ENCODE measurements at places on chromosomes 3 and 15.
A peak's percentile ranks its signal among the peaks of the same experiment; 100 is the strongest.

DNA sequence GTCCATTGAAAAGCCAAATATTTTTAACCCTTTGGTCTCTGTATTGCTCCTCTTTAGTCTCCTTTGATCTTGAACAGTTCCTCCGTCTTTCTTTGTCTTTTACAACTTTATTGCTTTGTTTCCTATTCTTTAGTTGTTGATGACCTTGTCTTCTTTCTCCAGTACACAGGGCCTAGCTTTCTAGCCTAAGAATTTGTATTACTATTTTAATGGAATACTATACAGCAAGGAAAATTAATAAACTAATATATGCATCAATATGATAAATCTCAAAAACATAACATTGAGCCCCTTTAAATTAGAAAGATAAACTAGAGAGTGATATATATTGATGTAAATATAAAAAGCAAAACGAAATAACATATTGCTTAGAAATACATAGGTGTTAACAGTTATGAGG, 88.7 kb downstream of the NR1D2 start:
- no peak for DNase-seq

GRCh38 chr15:67548862-67549651, 6.6 kb downstream of the MAP2K5 start:
- DNase-seq: no peak

DNA sequence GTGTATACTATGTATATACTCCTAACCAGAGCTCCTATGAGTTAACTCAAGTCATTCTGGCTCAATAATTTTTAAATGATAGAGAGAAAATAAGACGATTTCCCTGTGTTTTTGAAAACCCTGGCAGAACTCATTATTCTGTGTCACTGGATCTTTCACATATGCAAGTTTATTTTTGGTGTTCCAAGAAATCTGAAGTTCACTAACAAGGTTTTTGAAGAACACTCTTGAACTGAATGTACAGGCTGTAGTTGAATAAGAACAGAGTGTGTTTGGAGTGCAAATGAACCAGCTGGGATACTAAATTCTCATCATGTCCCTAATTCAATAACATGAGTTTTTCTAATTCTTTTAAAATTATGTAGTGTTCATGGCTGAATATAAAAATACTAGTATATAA, 466.9 kb upstream of the SUCLG2 start:
- no peak for DNase-seq

DNA sequence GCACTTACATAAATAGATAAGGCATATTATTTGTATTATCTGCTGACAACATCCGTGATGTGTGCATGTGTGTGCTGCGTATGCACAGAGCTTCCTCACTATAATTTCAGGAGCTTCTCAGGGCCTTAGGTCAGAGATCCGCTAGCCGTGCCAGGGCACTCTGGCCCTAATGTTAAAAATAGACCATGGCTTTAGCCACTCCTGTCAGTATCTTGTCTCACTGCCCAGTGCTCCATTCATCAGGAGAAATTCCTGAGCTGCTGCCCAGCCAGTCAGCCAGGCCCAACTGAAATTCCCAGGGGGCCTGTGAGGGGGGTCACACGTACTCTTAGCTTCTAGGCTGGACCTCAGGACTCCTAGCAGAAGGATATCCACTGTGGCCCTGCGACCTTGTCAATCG, 70.0 kb upstream of the ABHD2 start:
- DNase-seq: no peak

GRCh38 chr3:131484496-131485111, 18.2 kb downstream of the MRPL3 start:
- DNase-seq: no peak

DNA sequence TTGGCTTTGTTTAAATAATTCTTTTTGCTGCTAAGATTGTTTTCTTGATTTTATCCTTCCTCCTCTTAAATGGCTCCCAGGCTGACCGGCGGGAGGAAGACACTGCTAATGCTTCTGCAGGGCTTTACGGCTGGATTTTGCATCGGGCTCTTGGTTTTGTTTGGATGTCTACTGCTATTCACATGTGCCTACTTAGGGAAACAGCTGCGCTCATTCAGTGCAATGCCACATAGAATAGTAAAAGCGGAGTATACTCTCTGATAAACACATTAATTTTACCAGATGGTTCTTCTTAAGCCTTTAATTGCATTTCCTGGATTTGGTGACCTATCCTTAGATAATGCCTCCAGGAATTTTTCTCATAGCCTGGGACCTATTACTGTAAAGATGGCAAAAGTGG, 146.6 kb downstream of the THSD4 start:
- no peak for DNase-seq

GRCh38 chr3:156044634-156044975, 75.8 kb upstream of the KCNAB1 start:
- no peak for DNase-seq

DNA sequence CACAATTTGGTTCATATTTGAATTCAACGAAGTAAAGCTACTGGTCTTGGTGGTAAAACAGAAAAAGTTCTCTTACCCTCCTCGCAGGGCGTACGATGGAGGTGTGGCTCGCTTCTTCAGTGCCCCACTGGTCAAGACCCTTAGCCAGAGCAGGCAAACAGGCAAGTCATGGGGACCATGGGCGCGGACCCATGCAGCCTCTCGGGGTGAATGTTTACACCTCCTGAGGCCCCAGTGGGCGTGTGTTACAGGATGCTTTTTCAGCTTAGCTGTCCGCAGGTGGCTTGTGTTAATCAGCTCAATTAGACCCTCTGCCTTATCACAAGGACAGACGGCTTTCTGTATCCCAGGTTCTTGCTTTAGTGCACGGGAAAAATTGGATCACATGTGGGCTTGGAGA, 991.8 kb downstream of the GBE1 start:
- no peak for DNase-seq

- no peak for DNase-seq
Measured at GRCh38 chr3:118986734-118987133, 47.9 kb downstream of the IGSF11 start.

GRCh38 chr15:29064731-29065130, 179.0 kb downstream of the APBA2 start:
- no peak for DNase-seq

GRCh38 chr15:44536302-44536961, 515 bp upstream of the EIF3J start:
- DNase-seq: peak; percentile 87

GRCh38 chr3:43997788-43998369, 243.8 kb upstream of the TOPAZ1 start:
- no peak for DNase-seq

- no peak for DNase-seq
Measured at GRCh38 chr3:115913069-115913686, 289.9 kb downstream of the GAP43 start.

- DNase-seq: no peak
Measured at GRCh38 chr15:68608844-68609232, 30.0 kb downstream of the CORO2B start.

DNA sequence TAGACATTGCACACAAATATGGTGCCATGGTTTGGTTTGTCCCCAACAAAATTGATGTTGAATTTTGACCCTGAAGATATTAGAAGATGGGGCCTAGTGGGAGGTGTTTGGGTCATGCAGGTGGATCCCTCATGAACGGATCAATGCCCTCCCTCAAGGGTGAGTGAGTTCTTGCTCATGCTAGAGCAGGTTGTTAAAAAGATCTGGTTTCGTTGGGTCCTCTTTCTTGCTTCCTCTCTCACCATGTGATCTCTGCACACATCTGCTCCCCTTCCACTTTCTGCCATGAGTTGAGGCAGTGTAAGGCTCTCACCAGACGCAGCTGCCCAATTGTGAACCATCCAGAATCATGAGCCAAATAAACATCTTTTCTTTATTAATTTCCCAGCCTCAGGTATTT, 87.8 kb upstream of the MDFIC2 start:
- no peak for DNase-seq

DNA sequence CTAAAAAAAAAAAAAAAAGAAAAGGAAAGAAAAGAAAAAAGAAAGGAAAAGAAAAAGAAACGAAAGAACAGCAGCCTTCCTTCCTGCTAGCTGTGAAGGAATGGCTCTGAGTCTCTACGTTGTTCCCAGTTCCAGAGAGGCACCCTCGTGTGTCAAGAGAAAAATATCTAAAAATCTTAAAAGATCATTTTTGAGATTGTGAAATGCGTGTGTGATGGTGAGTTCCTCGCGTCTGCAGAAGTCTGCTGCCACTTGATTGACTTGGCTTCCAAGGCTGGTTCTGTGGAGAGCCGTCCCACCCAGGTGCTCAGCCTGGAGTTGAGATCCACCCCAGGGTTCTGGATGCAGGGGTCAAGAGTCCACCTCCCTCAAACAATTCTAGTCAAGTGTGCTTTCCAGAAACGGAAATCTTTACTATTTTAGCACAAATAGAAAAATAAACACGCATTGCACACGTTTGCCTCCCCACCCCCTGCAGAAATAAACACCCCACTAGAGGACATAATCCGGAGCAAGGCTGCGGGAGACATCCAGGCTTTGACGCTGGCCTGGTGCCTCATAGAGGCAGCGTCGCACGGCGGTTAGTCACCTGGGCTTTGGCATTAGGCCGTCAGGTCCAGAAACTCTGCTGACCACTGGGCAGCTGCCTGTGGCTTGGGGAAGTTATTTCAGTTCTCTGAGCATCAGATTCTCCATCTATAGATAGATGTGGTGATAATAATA, 265.4 kb downstream of the FAM43A start:
- DNase-seq: no peak

DNA sequence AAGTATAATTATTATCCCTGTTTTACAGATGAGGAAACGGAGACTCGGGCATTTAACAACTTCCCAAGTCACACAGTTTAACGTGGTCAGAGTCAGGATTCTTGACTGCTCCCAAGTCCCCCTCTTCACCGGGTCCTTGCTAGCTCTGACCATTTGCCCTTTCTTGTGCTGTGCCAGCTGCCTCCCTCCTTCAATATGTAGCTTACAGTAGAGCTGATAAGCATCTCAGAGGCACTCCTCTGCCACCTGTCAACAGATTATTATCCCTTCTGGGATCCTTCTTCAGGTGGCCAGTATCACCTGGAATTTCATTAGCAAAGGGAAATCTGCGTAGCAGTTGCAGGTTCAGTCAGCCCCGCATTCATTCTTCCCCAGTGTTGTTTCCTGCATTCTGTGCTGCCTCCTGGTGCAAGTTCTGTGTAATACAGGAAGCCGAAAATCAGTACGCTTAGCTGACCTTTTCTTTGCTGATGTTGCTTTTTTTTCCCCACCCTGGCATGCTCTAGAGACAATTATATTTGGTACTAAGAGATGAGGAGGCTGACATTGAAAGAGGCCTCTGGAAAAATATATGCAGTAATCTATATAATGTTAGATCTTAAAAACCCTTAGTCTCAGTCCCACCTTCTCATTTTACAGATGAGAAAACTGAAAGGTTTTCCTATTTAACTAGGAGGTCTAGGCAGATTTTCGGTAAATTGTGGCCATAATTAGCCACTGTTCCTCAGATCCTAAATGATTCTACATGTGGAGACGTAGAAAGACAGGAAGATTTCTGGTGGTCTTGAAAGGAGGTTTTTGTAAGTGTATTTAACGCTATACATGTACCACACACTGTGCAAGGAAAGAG, 24.8 kb downstream of the TMOD2 start:
- peak; percentile 71 for DNase-seq

GRCh38 chr3:140655678-140656077, 22.2 kb upstream of the TRIM42 start:
- DNase-seq: no peak

- DNase-seq: no peak
Measured at GRCh38 chr15:51625236-51625635, 2.7 kb upstream of the DMXL2 start.

DNA sequence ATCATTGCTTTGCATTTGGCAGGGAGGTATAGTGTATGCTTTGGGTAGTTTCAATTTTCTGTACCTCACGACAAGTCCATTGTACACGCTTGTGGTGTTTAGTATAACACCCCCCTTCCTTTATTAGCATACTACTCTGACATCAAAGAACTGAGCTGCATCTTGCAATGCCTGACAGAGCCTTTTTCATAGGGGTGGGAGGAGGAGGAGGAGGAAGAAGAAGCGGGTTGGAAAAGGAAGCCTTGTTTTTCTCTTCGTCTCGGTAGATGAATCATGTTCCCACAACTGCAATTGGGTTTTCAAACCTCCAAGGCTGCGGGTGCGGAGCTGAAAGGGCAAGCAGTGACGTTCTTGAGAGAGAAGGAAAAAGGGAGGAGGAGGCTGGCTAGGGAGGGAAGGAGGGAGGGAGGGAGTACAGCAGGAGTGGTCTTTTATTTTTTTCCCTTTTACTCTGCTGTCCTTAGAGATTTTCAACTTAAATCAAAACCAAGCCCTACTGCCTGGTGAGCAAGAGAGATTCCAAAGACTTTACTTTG, 175.7 kb downstream of the KLHL25 start:
- DNase-seq: peak; percentile 91

- DNase-seq: no peak
Measured at GRCh38 chr3:13782501-13782900, 97.4 kb downstream of the WNT7A start.

GRCh38 chr3:46266598-46266997, 24.3 kb downstream of the CCR3 start:
- DNase-seq: peak; percentile 21

DNA sequence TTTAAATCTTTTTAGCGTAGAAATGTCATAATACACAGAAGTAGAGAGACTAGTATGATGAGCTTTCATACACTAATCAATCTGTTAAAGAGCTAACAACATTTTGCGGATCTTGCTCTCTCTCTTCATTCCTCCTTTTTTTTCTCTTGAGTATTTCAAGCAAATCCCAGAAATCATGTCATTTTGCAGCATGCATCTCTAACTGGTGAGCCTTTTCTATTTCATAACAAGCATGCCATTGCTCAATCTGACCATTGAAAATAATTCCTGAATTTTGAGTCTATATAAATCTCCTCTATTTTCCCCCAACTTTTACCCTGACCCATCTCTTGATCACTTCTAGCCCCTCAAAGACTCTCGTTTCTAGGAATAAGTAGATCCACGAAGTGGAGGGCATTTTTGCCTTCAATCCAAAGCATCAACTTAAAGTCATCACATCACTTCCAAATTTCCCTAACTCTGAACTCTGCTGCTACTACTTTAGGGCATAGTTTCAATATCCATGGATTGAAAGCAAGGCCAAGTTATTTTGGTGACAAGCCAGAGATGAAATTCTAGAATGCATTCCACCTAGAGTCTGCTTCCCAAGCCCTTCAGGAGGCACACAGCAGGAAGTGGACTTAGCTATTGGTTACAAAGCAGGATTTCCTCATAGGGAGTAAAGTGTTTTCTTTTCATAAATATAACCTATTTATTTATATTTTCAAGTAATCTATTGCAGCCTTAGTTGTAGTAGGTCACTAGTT, 253.5 kb upstream of the ZPLD1 start:
- DNase-seq: peak; percentile 42

DNA sequence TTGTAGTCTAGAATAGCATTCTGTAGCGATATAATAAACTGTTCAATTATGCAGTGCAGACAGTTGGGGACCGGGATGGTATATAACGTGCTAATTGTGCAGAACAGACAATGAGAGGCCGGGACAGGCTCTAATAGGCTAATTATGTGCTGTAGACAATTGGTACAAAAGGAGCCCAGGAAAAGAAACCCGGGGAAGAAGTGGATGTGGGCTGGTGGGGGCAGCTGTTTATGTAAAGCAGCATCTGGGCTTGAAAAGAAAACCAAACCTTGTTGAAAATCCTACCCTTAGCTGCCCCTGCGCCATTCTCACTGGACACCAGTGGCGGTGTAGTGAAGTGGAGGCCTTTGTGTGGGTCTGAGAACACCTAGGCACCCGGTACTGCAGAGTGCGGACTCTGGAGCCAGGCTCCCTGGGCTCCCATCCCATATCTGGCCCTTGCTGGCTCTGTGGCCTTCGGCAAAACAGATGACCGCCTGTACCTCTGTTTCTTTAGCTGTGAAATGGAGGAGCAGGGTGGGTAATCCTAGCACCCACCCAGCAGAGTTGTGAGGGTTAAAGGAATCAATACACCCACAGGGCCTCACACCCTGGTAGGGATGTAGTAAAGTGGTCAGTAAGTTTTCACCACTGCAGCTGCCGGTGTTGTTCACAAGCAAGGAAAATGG, 51.5 kb downstream of the CMTM6 start:
- DNase-seq: no peak

All from MCF 10A (cell line).